ENCODE measurements at places on chromosomes 6 and 20. TPM values are rescaled to one million over a fixed set of nuclear protein-coding genes. Genes with fewer than 3 reads are reported as not detected.

Gene PSORS1C1
- 0.88 TPM for total RNA-seq

Gene BMP2
- 0.84 TPM for total RNA-seq

Gene ZBP1
- not detected for total RNA-seq

Gene GDAP1L1
- not detected for total RNA-seq

Gene FAM83B
- total RNA-seq = not detected

Gene MGME1
- 25.6 TPM for total RNA-seq

Gene DDAH2
- total RNA-seq = 39.4 TPM

Gene CST4
- not detected for total RNA-seq

Gene AHI1
- 22.9 TPM for total RNA-seq

Gene HLA-DQA2
- total RNA-seq = not detected

Gene KIF13A
- total RNA-seq = 25.5 TPM

Gene CTAGE9
- total RNA-seq = not detected

Gene NR2E1
- not detected for total RNA-seq

Gene TINAG
- not detected for total RNA-seq

Gene MMS22L
- 34.0 TPM for total RNA-seq

Gene TBXT
- not detected for total RNA-seq

Gene CCN6
- total RNA-seq = 0.24 TPM

Gene GSTA3
- not detected for total RNA-seq

Gene DIDO1
- total RNA-seq = 30.0 TPM

Gene TRAM2
- 58.0 TPM for total RNA-seq

Gene NOX3
- total RNA-seq = not detected

Gene MYLK4
- 0.29 TPM for total RNA-seq

Gene ELOVL5
- 91.3 TPM for total RNA-seq

Gene RIPOR3
- 10.8 TPM for total RNA-seq

Gene CD93
- under 0.01 TPM for total RNA-seq

Gene TRMT6
- total RNA-seq = 20.9 TPM

Gene SCUBE3
- 0.10 TPM for total RNA-seq

Gene HLA-DRB5
- total RNA-seq = not detected

Gene ZNF311
- total RNA-seq = 1.1 TPM

Gene ZC3H12D
- total RNA-seq = 0.48 TPM

Gene DDX39B
- total RNA-seq = 494 TPM

Gene PXDC1
- total RNA-seq = 30.3 TPM

Gene TMEM181
- total RNA-seq = 32.6 TPM

Gene SLC26A8
- not detected for total RNA-seq

Gene BFSP1
- total RNA-seq = 3.0 TPM

Gene TCF21
- not detected for total RNA-seq

Gene TSHZ2
- total RNA-seq = 0.12 TPM

Gene OSER1
- 89.0 TPM for total RNA-seq

Gene MUC21
- not detected for total RNA-seq

Gene CD24
- total RNA-seq = 1.9 TPM

Gene SLC22A3
- 2.2 TPM for total RNA-seq

Gene CLPSL2
- total RNA-seq = not detected

Data from RPMI7951 (cell line).